ENCODE measurements at places on chromosomes 3 and 15.
A peak's percentile ranks its signal among the peaks of the same experiment; 100 is the strongest.

DNA sequence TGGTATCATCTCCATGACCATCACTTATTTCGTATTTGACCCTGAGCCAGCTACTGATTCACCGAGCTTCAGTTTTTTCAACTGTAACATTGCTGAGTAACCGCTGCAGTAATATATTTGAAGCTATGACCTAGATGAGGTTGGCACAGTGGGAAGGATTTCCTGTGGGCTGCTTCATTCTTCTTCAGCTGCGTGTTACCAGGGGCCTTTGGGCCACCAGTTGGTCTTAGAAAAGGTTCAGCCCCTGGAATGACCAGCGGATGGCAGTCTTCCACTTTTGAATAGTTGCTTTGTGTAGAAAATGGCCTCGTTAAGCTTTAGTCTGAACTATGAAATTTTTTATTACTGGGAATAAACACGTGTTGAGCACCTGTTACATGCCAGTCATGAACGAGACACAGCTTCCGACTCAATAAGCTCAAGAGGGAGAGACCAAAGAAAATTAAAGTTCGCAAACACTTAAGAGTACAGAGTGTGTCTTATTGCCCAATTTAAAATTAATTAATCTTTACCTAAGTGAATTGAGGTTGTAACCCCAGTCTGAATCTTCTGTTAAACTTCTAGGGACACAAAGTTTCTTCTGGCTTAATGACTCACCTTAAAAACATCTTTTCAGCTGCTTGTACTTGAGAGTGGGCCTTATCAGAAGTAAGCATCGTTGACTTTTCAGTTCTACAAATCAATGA lies 57.6 kb upstream of the NR2E3 start:
- DNase-seq: peak; percentile 41

DNA sequence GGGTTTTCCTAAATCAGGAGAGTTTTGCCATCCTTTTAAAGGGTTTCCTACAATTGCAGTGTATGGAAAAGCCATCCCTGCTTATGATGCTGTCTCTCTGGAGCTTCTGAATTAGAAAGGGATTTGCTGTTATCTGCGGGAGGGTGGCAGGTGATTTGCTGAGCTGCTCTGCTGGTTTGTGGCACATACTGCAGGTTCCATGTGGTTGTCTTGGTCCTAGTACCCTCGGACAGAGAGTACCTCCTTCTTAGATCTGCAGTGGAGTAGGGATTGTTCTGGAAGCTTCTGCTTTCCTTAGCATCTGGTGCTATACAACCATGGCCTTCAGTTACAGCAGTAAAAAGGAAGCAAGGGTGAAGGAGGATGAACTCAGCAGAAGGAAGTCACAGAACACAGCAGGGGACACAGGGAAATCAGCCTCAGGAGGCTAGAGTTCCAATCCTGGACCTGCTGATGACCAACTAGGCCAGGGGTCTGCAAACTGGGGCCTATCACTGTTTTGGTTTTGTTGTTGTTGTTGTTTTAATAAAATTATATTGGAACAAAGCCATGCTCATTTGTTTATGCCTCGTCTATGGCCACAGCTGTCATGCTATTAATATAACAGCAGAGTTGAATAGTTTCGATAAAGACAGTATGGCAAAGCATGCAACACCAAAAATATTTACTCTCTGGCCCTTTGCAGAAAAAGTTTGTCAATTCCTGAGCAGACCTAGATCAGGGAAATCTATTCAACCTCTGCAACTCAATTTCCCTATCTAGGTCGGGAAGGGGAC lies 39.5 kb downstream of the STARD5 start:
- DNase-seq: peak; percentile 57

DNA sequence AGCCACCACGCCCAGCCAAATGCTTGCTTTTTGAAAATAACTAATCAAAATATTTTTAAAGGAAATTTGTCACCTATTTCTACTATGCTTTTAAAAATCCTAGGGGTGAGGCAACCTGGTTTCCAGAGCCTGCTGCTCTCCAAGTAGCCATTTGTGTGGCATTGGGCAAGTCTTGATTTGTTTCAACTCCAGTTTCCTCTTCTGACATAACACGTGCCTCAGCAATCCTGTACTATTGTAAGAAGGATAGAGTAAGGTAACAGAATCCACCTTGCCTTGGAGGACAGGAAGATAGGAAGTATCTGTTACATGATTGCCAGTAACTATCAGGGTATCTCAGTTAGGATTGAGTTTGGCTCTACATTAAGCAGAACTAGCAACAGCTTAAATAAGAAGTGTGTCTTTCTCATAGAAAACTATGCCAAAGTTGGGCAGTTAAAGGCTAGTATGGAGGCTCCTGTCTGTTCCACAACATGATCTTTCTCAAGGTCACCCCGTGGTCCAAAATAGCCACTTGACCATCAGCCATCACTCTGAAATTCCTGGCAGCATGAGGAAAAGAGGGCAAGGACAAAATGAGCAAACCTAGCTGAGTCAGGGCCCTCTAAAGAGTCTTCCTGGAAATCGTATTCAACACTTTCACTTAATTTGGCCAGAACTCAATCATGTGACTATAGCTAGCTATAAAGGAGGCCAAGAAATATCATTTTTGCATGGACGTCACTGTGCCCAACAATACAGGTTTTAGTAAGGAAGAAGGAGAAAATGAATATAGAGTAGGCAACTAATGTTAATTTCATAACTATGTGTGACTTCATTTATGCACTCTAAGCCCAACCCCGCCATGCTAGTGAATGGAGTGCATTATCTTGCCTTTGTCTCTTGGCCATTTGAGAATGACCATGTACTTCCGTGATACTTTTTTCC lies 66.1 kb downstream of the HMG20A start:
- DNase-seq: no peak

GRCh38 chr3:152839511-152839910 lies 4.6 kb downstream of the P2RY1 start:
- no peak for DNase-seq

GRCh38 chr15:43930556-43930955 lies 103.8 kb downstream of the WDR76 start:
- DNase-seq: no peak

- no peak for DNase-seq
Measured at GRCh38 chr15:57635300-57635909, 43.7 kb downstream of the MYZAP start.

DNA sequence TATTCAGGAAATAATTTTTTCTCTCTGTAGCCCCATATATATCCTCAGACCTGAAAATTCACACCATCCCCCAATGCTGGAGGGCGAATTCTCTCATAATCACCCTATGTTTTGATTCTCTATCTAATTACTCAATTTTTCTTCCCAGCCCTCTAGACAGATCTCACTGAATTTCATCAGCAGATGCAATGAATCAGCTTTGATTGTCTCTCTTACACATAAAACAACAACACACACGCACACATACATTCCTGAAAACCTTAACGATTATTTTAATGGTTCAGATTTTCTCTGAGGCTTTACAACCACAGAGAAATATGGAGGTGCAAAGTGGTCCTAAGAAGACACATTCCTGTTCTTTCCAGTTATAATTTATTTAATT lies 11.1 kb downstream of the RBMS3 start:
- DNase-seq: no peak

DNA sequence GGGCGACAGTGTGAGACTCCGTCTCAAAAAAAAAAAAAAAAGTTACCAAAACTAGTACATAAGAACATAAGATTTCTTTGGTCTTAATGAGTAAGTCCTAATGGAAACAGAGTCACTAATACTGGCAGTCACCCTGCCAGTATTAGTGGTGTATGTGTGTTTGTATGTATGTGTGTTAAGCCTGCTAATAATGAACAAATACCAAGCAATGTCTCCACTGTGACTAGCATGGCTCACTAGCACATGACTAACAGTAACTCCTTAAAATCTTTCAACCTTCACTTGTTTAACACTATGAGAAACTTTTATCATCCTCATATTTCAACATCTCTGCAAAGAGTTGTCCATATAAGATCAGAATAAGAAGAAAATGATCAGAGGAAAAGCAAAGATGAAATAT lies 231.0 kb upstream of the ATP11B start:
- no peak for DNase-seq

DNA sequence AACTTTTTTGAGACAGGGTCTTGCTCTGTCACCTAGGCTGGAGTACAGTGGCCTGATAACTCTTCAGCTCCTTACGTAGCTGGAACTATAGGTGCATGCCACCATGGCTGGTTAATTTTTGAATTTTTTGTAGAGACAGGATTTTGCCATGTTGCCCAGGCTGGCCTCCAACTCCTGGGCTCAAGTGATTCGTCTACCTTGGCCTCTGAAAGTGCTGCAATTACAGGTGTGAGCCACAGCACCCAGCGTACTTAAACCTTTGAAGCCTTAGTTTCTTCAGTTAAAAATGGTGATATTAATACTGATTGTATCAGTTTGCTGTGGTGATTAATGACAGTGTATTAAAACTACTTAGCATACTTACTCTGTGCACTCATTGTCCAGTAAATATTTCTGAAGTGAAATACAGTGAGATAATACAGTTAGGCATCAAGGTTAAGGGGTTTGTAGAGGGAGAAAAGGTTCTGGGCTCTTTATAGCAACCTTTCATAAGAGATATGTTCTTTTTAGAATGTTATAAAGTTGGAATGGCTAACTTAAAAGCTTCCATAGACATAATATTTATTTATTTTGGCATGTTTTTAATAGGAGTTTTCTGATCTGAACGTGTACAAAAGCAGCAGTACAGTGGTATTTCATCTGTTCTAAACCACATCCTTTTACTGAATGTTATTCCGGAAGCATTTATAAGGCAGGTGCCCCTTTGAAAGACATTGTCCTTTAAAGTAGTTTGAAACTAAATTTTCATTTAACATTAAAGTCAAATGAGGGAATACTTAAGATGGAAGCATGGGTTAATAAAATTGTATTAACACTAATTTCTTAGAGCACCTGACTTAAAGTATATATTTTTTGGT lies 23.6 kb downstream of the NCK1 start:
- DNase-seq: no peak

DNA sequence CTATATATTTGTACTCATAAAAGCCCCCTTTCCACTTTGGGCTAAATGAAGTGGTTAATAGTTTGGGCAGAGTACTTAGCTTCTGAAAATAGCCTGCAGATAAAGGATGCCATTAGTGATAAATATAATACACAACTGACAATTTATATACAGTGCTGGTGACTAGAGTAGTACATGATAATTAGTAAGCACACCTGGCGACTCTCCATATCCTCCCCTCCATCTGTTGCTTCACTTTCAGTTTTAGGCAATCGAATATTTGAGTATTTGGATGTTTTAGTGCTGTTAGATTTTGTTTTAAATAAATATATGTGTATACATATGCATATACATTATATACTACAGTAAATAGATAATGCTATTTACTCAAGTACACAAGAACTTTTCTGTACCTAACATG lies 35.9 kb upstream of the CHMP2B start:
- DNase-seq: no peak

DNA sequence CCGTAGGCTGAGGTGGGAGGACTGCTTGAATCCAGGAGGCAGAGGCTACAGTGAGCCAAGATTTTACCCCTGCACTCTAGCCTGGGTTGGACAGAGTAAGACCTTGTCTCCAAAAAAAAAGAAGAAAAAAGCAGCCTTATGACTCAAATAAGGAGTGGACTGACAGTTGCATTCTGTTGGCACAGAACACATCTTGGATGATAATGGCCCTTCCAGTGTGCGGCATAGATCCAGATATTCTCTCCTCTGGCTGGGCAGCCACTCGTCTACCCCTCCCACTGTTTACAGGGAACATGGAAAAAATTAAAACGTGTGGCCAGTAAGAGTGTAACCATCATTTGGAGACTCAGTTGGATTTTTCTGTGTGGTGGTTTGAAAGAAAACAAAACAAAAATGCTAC lies 118.6 kb upstream of the RNF7 start:
- no peak for DNase-seq

DNA sequence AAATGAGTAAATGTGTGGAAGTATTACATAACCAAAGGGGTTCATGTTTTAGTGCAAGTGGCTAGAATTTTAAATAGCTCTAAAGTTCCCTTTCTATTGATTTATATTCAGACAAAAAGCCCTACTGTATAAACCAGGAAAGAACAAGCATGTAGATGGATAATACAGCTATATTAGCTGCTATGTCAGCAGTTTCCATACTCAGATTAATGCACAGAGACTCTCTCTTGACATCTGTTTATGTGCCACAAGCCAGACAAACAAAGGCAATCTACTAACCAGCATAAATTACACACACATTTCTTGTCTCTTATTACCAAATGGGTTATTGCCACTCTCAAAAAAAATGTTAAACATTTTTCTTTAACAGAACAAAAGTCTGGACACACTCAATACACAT lies 760.1 kb upstream of the NECTIN3 start:
- no peak for DNase-seq

DNA sequence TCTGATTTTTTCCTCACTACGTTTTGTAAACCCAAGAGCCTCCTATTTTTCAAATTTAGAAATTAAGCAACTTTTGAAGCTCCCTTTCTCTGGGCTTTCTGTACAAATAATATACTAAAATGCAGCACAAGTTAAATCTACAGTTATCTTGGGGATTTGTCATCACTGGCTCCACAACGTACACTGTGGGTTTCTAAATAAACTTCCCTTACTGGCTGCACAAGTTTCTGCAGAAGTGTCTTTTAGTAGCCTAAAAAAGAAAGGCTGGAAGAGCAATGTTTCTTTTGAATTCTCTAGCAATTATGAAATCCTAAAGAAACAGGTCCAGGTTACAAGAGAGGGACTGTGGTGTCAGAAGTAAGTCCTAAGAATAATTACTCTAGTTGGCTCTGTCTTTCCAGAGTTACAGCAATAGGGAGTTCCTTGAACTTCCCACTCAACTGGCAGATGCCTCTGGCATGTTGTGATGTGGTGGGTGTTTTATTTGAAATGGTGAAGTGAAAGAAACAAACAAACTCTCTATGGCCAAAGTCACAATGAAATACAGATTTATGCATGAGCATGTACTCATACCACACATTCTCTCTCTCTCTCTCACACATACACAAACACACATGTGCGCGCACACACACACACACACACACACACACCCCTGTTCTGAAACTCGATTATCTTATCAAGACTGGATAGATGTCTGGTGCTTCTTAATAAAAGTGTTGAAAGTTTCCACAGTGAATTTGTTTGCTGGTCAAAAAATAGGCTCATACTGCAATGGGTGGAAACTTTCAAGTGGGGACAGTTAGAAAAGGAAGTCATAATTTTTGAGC lies 198.2 kb downstream of the SSR3 start:
- peak; percentile 94 for DNase-seq

DNA sequence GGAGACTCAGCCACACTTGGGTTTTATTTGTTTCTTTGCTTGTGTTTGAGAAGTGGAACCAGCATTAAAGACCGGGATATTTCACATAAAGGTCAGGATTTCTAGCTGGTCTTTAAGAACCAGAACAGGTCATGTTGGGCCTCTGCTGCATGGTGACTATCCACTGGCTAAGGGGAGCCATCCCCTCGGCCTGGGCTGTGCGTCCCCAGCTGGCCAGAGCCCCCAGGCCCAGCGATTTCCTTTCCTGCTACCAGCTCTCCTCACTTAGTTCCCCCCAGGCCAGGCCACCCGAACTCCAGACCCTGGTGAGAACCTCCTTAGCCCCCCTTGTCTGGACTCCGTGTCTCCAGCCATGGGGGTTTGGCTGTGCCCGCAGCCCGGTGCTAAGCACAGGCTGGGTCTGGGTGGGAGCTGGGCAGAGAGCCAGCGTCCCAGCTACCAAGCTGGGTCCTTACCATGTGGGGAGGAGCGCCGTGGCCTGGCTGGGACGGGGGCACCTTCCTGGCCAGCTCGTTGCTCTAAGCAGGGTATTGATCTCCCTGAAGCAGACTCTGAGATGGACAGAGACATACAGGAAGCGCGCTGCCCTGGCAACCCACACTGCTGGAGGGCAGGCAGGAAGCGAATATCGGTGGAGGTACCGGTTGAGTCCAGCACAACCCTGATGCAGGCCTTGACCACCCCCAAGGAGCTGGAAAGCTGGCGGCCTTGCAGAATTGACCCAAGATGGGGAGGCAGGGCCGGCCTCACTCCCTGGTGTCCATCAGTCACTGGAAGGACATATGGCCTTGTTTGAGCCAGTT lies 49.4 kb downstream of the KLF15 start:
- DNase-seq: no peak

All from inflammatory macrophage treated with lipopolysaccharide for 1 hour (primary cell).